ENCODE measurements at places on chromosomes 16 and 17. TPM values are rescaled to one million over a fixed set of nuclear protein-coding genes. Genes with fewer than 3 reads are reported as not detected.

- no peak for DNase-seq
Measured at GRCh38 chr17:77356690-77357201, 216.0 kb downstream of the SEC14L1 start.

GRCh38 chr17:34568953-34569352 lies 10.4 kb upstream of the TMEM132E start:
- DNase-seq, result no peak

DNA sequence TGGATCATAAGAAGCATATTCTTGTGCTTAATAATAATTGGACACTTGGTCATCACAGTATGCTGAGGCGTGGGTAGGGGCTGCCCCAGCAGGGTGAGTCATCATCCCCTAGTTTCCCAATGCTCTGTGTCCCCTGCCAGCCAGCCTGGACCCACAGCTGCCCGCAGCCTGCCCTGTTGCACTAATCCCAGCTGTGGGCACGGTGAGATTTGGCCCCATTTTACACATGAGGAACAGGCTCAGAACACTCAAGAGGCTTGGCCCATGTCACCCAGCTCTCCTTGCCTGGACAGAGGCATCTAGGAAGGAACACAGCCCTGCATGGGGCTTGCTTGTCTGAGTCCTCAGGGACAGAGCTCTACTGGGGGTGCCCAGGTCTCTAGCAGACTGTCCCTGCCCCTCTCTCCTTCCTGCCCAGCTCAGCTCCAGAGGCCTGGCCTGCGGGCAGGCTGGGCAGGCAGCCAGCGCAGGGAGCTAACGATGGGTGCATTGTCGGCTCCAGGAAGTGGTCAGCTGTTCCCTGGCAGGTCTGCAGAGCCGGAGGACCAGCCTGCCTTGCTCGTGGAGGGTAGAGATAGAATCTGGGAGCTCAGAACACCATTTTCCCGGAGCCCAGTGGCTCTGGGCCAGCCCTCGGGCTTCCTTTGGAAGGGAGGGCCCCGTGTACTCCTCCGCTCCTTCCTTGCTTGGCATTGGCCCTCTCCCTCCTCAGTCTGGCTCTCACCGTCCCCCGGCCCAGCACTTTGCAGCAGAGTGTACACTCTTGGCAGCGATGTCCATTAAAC lies 189.4 kb downstream of the RAB11FIP4 start:
- DNase-seq, result peak; percentile 82

GRCh38 chr16:1152651-1153259 lies at the start of gene CACNA1H:
CACNA1H (plus strand) TSS chr16:1153106; CDS start chr16:1153738, 632 bp downstream.
- DNase-seq, result no peak

- DNase-seq, result no peak
Measured at GRCh38 chr16:58809213-58809612, 75.1 kb upstream of the GOT2 start.

DNA sequence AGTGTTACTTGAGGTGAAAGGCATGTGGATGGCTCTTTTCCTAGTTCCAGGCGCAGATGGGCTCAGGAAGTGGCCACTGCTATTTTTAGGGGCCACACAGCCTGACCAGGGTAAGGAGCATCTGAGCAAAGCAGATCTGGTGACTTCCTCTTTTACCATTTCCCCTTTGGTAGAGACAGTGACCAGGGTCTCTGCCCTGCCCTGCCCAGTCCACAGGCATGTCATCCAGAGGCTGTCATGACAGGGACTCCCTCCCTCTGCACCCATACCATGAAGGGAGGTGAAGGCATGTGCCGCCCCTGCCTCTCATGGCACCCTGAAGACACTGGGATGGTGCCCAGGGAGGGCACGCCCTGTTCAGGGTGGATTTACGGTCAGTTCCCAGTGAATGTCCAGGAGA lies 2.2 kb downstream of the PLA2G15 start:
- no peak for DNase-seq

DNA sequence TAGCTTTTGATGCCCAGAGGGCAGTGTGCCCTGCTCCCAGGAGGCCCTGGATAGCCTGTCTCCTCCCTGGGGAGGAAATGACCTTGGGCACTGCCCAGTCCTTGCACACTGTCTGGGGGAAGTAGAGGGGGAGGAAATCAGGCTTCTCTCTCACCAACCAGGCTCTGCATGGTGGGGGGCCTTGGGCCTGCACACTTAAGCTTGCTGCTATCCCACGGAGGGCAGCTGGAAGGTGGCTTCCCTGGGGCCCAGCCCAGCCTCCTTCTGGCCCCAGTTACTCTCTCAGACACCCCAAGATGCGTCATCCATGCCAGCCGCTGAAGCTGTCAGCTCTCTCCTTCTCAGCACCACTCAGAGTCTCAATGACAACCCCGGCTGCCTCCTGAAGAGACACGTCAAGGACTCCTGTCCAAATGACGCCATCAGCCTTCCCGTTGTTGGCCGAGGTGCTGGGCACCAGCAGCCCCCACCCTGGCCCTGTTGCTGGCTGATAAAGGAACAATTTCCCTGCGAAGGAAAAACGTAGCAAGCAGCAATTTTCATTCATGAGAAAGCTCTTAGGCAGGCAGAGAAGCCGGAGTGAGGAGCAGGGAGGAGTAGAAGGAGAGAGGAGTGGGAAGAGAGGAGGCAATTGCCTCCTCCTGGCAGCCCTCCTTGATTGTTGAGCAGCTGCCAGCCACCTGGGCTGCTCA lies 95.5 kb downstream of the SDK2 start:
- no peak for DNase-seq

- DNase-seq, result no peak
Measured at GRCh38 chr16:74626741-74627416, 20.0 kb upstream of the GLG1 start.

- DNase-seq, result no peak
Measured at GRCh38 chr17:75679706-75680211, 12.6 kb downstream of the SAP30BP start.

DNA sequence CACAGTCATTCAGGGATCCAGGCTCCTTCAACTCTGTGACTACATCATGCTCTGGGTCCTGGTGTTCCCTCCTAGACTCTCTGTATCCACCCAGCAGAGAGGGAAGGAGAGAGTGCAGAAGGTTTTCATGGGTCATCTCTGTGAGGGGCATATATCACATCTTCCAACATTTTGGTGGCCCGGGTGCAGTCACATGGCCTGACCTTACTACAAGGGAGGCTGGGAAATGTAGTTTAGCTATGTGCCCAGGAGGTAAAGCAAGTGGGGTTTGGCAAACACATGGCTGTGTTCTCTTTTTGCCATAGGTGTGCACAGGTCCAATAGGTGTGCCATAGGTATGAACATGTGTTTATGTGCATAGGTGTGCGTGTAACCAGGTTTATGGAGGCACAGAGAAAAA lies 222.2 kb upstream of the EEF2KMT start:
- DNase-seq, result no peak

DNA sequence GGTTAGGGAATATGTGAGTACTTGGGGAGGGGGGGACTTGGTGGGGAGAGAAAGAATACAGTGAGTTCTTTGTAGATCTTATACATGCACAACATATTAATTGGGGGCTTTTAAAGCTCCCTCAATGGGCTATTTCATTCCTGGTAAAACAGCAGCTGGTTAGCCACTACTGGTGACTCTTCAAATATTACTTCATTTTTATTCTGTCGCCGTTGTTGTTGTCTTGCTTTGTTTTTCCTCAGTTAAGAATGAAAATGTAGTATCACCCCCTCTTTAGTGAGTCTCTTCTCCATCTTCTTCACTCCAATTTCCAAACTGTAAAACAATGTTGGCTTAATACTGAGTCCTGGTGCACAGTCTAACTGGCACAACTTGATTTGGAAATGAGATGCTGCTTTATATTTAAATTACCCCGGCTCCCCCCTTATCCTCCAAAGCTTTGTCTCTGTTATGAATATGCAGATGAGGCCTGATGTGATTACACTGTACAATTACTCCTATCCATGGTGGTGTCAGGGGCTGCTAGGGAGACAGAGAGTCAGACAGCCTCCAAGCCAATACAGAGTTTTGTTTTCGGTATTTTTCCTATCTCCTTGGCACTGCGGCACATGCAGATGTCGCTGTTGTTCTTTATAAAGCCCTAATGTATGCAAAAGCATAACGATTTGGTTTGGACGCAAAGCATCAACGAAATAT lies 256.9 kb upstream of the PMFBP1 start:
- no peak for DNase-seq

DNA sequence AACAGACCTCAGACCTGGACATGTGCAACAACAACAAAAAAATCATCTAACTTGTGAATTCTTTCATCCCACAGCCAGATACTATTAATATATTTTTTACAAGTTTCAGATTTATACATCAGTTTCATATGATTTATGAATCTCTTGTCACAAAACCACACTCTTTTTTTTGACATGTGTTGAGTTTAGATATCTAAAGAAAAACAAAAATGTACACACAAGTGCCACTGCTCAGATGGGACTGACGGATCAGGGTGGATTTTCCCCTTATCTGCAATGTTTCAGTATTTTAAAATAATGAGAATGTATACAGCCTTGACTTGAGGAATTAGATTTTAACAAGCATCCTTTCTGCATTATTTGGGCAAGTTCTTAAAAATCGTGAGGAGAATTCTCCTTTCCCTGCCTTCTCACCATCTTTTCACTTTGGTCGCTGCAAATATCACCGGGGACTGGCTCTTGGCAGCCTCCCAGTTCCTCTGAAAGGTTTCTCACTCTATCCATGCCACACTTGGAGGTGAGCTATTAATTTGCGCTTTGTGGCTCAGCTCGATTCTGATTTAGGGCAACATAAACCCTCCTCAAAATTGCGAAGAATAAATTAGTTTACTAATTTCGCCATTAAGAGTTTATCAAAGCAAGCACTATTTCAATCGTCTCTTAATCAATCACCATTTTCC lies 225.7 kb downstream of the XYLT1 start:
- DNase-seq, result no peak

- no peak for DNase-seq
Measured at GRCh38 chr17:70374496-70374895, 205.2 kb downstream of the KCNJ2 start.

DNA sequence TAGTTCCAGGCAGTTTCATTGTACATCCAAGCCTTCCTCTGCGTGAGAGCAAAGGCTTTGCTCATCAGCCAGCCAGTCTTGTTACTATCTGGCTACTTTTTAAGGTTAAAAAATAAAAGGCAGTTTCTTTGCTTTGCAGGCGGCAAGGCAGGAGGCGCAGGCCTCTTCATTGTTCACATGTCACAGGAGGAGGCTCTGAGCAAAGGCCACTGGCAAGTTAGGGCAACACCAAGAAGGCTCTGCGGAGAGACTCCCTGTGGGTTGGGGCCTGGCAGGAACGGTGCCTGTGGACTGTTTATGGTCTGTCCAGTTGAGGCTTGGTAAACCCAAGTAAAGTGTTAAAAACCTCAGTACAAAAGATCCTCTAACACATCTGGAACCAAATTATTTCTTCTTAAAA lies 3.9 kb upstream of the NT5C start:
- no peak for DNase-seq

GRCh38 chr17:55062921-55063320 lies 94.4 kb downstream of the STXBP4 start:
- DNase-seq, result peak; percentile 67

- no peak for DNase-seq
Measured at GRCh38 chr16:85605051-85605911, 7.8 kb upstream of the GSE1 start.

DNA sequence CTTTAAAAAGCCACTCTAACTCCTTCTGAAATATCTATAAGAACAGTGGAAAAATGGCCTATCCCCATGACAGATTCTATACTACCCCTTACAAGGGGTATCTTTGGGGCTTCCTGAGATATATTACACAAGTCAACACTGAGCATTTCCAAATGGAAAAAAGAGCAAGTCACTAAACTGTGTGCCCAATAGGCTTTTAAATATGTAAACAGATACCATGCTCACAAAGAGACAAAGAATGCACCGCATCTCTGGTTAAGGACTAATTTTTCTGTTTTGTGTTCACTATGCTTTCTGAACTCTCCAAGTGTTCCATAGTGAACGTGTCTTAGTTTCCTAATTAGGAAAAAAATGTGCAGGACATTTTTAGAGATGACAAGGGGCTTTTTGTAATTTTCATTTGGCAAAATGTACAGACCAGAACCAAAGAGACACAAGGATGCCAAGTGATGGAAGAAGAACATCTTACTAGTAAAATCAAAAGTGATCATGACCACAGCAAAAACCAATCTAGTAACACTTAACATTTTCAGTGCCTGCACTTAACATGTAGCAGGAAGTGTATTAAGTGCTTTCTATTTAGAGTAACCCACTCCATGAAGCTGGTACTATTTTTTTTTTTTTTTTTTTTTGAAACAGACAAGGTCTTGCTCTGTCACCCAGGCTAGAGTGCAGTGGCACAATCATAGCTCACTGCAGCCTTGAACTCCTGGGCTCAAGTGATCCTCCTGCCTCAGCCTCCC lies 21.5 kb downstream of the MYH11 start:
- DNase-seq, result no peak

- DNase-seq, result no peak
Measured at GRCh38 chr17:28466521-28467048, 6.9 kb upstream of the SLC13A2 start.

DNA sequence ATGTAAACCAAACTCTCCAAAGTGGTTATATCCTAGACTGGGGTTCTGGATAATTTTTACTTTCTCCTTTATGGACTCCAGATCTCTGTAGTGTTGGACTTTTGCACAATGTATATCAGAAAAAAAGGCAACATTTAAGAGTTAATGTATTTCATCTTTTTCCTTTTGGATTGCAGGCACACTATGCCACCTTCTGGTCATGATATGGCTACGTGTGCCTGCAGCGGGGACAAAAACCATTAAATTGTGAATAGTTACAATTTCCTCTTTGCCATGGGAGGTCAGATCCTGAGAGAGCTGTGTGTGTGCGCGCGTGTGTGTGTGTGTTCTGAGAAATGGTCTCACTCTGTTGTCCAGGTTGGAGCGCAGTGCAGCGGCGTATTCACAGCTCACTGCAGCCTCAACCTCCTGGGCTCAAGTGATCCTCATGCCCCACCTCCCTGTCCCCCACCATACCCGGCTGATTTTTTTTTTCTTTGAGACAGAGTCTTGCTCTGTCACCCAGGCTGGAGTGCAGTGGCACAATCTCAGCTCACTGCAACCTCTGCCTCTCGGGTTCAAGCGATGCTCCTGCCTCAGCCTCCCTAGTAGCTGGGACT lies 4.3 kb upstream of the SGF29 start:
- DNase-seq, result peak; percentile 36

Gene PRKAR1A
- total RNA-seq, result 322 TPM

Gene SLC6A2
- total RNA-seq, result not detected

Gene KRT40
- not detected for total RNA-seq

Gene TMC7
- total RNA-seq, result 1.1 TPM

Gene CCT6B
- total RNA-seq, result 1.4 TPM

Gene CLEC19A
- not detected for total RNA-seq

Gene APRT
- 98.3 TPM for total RNA-seq

Gene ASIC2
- total RNA-seq, result 2.1 TPM

Gene ZNF276
- total RNA-seq, result 20.7 TPM

Gene CHP2
- not detected for total RNA-seq

Gene ODAD4
- total RNA-seq, result 0.35 TPM

Data from renal cortical epithelial cell (primary cell).